ENCODE measurements at places on chromosomes 5 and 9.

GRCh38 chr5:148961261-148962199 lies 101.3 kb downstream of the SH3TC2 start:
- no peak for DNase-seq

- no peak for DNase-seq
These were observed 88.5 kb upstream of the SPDL1 start for GRCh38 chr5:169494941-169495548.

DNA sequence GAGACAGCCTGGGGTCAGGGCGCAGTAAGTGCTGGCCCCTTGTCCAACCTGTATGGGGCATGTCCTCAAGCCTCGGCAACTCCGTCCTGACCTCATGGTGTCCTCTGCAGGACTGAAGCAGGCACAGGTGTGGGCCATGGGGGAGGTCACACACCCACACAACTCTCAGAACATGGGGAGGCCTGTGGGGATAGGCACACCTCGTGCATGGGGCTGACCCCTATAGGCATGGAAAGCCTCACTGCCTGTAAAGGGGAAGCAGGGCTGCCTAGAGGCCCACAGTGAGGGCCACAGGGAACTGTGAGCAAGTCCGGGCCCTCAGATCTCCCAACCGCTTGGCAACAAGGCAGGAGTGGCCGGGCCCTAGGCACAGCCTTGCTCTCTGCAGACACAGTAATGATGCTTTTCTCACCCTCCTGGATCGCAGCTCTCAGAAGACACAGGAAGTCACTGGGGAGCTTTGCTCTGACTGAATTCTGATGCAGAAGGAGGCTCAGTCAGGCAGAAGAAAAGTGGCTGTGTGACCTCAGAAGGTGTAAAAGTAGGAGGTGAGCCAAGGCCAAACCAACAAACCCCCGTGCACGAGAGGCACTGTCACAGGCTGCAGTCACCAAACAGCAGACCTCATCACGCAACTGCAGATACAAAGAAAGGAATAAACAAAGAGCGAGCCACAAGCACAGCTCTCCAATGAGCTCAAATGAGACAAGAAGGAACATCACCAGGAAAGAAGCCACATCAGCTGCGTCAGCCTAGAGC lies 5.4 kb downstream of the IPPK start:
- DNase-seq = no peak

DNA sequence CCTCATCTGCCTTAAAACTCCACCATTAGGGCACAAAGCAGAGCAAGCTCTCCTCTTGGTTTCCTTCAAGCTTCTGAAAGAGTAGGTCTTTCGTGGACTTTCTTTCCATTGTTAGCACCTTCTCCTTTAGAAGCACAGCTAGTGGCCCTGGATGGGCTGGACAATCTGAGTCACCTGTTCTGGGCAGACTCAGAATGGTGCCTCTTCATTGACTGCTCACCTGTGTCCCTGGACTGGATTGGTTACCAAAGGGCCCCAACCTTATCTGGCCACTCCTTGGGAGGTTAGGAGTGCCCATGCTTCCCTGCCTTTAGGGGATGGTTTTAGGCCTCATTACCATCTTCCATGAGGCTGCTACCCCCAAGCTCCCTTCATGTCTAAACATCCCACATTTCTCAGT lies 23.2 kb downstream of the TMEM174 start:
- DNase-seq = no peak

- DNase-seq = no peak
These were observed 246.0 kb downstream of the YTHDC2 start for GRCh38 chr5:113759505-113759904.

GRCh38 chr5:66203531-66203930 lies 59.4 kb downstream of the SREK1 start:
- no peak for DNase-seq

DNA sequence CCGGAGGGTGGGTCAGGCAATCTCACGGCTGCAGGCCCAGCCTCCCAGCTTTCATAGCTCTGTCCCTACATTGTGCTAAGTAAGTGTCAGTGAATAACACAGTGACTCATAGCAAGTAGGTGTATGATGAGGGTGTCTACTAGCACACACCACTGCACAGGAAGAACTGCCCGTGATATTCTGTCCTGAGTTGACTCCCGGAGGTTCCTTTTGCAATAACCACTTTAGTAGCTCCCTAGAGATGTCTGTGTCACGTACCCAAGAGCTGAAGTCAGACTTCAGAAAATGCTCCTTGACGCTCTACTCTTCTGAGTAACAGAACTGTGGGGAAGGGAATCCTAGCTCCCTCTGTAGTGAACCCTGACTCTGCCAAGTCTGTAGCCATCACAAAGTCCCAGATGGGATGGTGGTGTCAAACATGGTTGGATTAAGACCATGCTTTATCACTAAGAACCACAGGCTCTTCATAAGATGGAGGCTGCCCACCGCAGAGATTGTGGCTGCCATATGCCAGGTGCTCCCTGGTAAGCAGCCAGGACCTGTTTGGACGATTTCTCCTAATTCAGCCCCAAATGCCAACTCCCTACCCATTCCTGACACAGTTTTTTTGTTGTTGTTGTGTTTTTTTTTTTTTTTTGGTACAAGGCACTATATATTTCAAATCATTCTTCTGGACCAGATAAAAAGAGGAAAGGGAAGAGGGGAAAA lies 352.6 kb upstream of the PANK3 start:
- no peak for DNase-seq

DNA sequence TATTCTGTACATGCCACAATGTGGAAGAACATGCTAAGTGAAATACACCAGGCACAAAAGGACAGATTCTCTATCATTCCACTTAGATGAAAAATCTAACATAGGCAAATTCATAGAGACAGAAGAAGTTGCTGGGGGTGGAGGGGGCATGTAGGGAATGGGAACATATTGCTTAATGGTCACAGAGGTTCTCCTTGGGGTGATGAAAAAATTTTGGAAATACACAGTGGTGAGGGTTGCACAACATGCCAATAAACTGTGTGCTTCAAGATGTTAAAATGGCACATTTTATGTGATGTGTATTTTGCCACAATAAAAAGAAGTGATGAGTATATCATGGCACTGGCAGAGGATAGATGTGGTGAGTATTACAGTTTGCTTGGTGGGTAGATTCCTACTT lies 111.9 kb downstream of the SUSD1 start:
- DNase-seq = no peak

GRCh38 chr9:89911721-89912604 lies 307.2 kb downstream of the GADD45G start:
- no peak for DNase-seq

DNA sequence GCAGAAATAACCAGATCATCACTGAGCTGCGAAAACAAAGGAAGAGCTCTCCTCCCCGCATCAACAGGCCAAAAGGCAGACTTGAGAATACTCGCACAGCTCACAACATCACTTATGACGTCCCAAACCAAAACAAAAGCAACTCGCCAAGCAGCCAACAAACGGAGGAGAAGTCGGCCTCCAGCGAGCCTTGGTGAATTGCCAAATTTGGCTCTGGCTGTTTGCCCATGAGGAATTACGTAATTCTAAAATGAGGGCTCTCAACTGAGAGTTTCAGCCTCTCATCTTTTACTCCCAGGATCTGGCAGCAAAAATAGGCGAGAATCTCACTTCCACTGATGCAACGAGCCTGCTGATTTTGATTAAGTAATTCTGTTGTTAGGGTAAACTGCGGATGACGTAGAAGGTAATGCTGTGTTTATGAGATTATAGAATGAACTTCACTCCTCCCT lies 51.7 kb upstream of the SEMA6A start:
- no peak for DNase-seq

GRCh38 chr9:108396193-108396592 lies 459.6 kb downstream of the ACTL7B start:
- no peak for DNase-seq

DNA sequence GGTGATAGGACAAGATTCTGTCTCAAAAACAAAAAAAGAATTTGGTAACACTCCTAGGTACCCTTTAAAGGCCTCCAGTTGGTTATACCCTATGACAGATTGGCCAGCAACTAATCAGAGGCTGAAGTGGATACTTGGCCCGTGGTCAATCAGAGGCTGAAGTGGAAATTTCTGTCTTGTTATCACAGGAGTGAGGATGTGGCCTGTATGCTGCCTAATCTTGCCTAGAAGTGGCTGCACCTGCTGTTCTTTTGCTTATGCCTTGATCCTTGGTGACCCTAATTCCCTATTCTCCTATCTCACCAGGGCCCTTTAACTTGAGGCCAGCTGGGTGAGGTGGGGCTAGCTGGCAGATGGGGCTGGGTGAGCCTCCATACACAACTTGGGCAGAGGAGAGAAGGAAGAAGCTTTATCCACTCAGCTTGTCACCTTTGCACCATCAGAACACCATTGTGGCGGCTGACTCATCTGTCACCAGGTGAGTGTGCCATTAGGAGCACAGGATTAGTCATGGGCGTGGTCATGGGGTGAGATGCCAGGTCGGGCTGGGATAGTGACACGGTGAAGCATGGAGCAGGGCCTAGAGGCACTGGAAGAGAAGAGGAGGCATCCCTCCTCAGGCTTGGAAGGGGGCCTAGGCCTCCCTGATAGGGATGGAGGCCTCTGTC lies 41.5 kb downstream of the SAR1B start:
- peak; percentile 16 for DNase-seq

DNA sequence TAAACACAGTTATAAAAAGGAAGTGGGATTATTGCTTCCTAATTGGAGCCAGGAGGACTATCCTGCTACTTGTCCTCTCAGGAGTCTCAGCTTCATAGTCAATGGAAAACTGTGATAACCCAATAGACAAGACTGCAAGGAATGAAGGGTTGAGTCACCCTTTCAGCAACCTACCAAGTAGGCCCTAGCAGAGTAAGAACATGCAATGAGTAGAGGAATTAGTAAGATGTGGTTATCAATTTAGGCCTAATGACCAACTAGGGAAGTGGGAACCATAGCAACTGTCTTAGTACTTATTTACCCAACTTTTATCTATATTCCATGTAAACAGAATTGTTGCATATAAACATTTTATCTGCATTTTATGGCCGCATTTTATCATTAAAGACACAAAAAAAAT lies 310.1 kb downstream of the RFX3 start:
- no peak for DNase-seq

- DNase-seq = no peak
These were observed 72.8 kb downstream of the SHB start for GRCh38 chr9:37995961-37996818.

DNA sequence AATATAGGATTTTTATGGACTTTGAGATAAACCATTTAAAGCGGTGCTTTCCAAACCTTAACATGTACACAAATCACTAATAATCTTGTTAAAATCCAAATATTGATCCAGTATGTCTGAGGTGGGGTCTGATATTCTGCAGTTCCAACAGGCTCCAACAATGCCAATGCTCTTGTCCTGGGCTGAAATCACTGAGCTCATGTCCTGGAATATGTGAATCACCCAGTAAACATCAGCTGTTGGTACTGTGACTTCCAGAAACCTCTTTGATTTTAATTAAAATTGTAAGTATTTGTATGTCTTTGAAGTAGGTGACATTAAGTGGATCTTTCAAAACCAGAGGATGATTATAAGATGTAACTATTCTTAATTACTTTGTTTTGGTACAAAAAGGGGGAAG lies 52.8 kb upstream of the CAST start:
- DNase-seq = no peak

- DNase-seq = no peak
These were observed 359.9 kb downstream of the ICE1 start for GRCh38 chr5:5782402-5782801.

- no peak for DNase-seq
These were observed 442.0 kb downstream of the ACTL7B start for GRCh38 chr9:108413809-108414208.

DNA sequence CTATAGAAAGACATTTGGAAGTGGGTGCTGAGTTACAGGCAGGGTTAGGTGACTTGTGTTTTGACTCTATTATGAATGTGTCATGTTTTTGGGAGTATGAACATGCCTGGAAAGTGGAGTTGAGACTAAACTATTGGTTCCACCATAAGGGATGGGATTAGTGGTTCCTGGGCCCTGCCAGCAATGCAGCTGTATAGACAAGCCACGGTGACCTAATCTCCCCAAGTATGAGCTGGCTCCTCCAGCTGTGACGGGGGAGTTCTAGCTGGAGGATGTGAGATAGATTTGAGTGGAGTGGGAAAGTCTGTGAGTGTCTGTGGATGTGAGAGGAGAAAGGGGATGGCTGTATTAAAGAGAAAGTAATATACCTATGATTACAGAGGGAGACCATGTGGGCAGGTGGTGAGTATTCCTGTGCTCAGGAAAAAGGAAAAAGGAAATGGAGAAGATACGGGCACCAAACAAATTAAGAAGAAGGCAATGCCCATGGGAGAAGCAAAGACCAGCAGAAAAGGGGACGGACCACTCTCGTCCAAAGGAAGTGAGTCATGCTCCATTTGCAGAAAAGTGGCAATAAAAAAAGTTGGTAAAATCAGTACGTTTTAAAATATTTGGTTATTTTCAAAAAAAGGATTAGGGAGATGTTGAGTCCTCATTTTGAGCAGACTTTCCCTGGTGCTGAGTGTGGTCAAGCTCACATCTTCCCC lies 48.3 kb upstream of the ICE1 start:
- DNase-seq = no peak

GRCh38 chr9:101445353-101446029 lies 9.9 kb upstream of the ALDOB start:
- no peak for DNase-seq

DNA sequence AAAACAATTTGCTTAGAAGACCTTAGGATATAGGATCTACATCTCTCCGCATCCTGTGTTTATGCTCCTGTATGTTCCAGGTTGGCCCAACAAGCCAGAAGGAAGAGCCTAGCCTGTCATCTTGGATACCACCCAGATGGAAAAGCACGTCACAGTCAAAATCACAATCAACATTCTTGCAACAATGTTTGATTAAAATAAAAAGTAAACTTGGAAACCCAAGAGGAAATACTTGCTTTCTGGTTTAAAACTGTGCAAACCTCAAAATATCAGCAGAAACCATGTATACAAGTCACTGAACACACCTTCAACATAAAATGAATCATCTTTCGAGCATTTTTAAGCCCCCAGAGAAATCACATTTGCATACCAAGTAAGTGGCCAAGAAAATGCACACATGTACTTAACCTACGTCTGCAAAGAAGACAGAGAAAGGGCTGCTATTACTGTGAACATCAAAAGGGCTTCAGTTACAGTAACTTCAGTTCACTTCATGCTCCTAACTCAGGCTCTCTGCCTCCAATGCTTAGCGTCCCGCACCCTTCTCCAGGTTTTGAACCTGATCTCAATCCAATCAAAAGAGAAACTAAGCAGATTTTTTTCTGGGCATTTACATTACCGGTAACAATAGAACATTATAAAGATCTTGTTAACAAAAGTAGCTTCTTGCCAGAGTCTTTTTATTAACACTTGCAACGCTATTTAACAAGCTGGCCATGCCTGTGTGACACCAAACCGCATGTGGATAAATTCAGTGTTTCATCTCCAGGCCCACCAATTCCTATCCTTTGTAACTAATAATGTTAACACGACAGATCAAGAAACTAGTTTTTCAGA lies 1.3 kb downstream of the ENC1 start:
- DNase-seq = no peak

- no peak for DNase-seq
These were observed 149.1 kb downstream of the ATP10B start for GRCh38 chr5:160702934-160703333.

GRCh38 chr5:67255881-67256280 lies 59.3 kb upstream of the CD180 start:
- DNase-seq = no peak

Data from stimulated activated CD4-positive, alpha-beta T cell treated with anti-CD3 and anti-CD28 coated beads, TNF-alpha, amount 100 ng/mL, for 24 hours (primary cell).